ENCODE measurements at places on chromosomes 3 and 15. TPM values are rescaled to one million over a fixed set of nuclear protein-coding genes. Genes with fewer than 3 reads are reported as not detected.

DNA sequence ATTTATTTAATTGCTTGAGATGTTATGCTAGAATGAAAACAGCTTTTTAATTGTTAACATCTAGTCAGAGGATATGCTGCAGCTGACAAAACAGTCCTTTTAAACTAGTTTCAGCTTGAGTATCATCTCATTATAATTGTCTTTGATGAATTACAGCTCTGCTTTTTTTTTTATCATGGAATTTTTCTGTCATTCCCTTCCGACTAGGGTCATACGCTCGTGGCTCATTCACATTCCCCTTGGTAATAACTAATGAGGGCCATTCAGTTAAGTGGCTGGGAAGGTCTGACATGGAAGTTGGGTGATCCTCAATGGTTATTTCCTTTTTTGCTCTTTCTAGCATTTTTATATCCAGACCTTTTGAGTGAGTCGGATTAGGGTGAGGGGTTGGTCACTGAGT, 77.0 kb downstream of the PGPEP1L start:
- H3K36me3 ChIP-seq: peaks cover 8% of the 10 kb centered on the region
- no peak for DNase-seq
- no peak overlapping the region for H3K4me3 ChIP-seq
- no peak overlapping the region for H3K27ac ChIP-seq
- no peaks in the 10 kb centered on the region for H3K27me3 ChIP-seq
- no peaks in the 10 kb centered on the region for H3K4me1 ChIP-seq

GRCh38 chr3:81666502-81667121, 94.8 kb downstream of the GBE1 start:
- H3K27me3 ChIP-seq: no peaks in the 10 kb centered on the region
- no peak for DNase-seq
- H3K36me3 ChIP-seq: no peaks in the 10 kb centered on the region
- H3K4me1 ChIP-seq: no peaks in the 10 kb centered on the region
- H3K4me3 ChIP-seq: no peak overlapping the region
- H3K27ac ChIP-seq: no peak overlapping the region

Gene SERPINI2
- total RNA-seq: not detected

Gene EFHB
- 1.2 TPM for total RNA-seq

- peaks cover 6% of the 10 kb centered on the region for H3K4me1 ChIP-seq
- no peak overlapping the region for H3K27ac ChIP-seq
- no peak for DNase-seq
- H3K27me3 ChIP-seq: no peaks in the 10 kb centered on the region
- H3K4me3 ChIP-seq: no peak overlapping the region
- peaks cover 7% of the 10 kb centered on the region for H3K36me3 ChIP-seq
Observed at GRCh38 chr3:45647148-45647619, 42.0 kb upstream of the SACM1L start.

Gene TF
- total RNA-seq: 0.34 TPM

- DNase-seq: no peak
- H3K27me3 ChIP-seq: peaks cover 3% of the 10 kb centered on the region
- H3K4me3 ChIP-seq: no peak overlapping the region
Observed at GRCh38 chr15:24862726-24863521, 91.9 kb upstream of the SNRPN start.

Gene MYNN
- total RNA-seq: 20.6 TPM

DNA sequence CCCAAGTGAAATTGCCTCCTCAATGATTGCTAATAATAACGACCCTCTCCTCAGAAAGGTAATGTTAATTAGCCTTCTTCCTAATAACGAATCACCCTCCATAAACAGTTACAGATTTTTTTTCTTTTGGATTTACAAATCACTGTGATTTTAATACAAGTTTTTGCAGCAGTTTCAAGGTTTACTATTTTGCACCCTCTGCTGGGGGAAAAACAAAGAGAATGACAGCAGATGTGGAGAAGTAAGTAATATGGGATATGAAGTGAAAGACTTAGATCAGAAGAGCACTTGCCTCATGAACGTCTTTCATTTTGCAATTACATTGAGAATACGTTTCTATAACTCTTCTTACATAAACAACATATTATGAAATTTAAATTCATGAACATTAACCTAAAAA, 16.1 kb upstream of the CNTN3 start:
- no peaks in the 10 kb centered on the region for H3K36me3 ChIP-seq
- no peak overlapping the region for H3K4me3 ChIP-seq
- H3K27ac ChIP-seq: no peak overlapping the region
- H3K4me1 ChIP-seq: no peaks in the 10 kb centered on the region

DNA sequence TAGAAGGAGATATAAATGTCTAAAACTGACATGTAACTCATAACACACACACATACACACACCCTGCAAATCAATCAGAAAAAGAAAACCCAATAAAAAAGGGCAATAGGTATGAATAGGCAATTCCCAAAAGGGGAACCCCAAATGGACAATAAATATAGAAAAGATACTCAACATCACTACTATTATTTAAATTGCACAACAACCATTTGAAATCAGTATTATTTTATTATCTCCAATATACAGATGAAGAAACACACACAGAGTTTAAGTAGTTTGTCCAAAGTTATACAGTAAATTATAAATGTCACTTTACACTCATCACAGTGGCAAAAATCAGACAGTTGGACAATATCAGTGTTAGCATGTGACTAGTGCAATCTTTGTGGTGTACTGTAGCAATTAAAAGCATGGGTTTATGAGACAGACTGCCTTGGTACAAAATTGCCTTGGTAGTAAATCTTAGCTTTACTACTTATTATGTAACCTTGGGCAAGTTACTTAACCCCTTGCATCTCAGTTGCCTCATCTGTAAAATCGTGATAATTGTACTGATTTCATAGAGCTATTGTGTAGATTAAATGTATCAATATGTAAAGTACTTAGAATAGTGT, 3.4 kb upstream of the FSTL1 start:
- no peaks in the 10 kb centered on the region for H3K36me3 ChIP-seq
- DNase-seq: no peak
- H3K4me1 ChIP-seq: peaks cover 4% of the 10 kb centered on the region
- no peak overlapping the region for H3K4me3 ChIP-seq
- peaks cover 44% of the 10 kb centered on the region for H3K27me3 ChIP-seq

DNA sequence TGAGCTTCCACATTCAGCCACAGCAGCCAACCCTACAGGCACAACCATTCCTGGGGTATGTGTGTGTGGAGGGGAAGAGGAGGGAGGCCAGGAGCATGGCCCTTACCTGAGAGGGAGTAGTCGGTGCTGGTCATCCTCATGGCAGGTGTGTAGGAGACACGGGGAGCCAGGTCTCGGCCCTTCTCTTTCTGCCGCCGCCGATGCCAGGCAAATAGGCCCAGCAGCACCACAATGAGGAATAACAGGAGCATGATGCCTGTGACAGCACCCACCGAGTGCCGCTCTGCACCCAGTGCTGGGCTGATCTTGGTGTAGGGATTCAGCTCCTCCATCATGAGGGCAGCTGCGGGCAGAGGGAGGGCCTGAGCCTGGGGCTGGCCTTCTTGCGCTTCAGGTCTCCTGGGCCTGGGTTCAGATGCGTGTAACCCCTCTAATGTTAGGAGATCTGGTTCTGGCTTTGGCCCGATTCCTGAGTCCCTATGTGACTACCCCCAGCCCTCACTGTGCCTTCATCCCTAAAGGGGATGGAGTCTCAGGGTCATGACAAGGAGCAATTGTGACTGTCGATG, 44.4 kb downstream of the RAB11A start:
- no peak overlapping the region for H3K27ac ChIP-seq
- no peak overlapping the region for H3K4me3 ChIP-seq
- peaks cover 11% of the 10 kb centered on the region for H3K36me3 ChIP-seq

Gene CEMIP
- not detected for total RNA-seq

- DNase-seq: no peak
- no peaks in the 10 kb centered on the region for H3K27me3 ChIP-seq
- no peaks in the 10 kb centered on the region for H3K4me1 ChIP-seq
- no peak overlapping the region for H3K27ac ChIP-seq
- H3K4me3 ChIP-seq: no peak overlapping the region
Observed at GRCh38 chr15:69081310-69082004, 67.0 kb downstream of the NOX5 start.

DNA sequence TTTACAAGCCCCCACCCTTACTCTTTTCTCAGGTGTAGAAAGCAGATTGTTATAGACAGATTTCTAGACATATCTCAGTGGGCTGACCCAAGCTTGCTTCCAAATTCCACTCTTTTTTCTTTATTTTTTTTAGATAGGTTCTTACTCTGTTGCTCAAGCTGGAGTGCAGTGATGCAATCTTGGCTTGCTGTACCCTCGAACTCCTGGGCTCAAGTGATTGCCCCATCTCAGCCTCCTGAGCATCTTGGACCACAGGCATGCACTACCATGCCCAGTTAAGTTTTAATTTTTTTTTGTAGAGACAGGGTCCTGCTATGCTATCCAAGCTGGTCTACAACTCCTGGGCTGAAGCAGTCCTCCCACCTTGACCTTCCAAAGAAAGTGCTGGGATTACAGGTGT, 53.5 kb upstream of the ADAMTS9 start:
- no peaks in the 10 kb centered on the region for H3K36me3 ChIP-seq
- H3K4me1 ChIP-seq: no peaks in the 10 kb centered on the region
- no peak for DNase-seq
- no peaks in the 10 kb centered on the region for H3K27me3 ChIP-seq
- H3K27ac ChIP-seq: no peak overlapping the region

Gene GOLGA6L7
- not detected for total RNA-seq

DNA sequence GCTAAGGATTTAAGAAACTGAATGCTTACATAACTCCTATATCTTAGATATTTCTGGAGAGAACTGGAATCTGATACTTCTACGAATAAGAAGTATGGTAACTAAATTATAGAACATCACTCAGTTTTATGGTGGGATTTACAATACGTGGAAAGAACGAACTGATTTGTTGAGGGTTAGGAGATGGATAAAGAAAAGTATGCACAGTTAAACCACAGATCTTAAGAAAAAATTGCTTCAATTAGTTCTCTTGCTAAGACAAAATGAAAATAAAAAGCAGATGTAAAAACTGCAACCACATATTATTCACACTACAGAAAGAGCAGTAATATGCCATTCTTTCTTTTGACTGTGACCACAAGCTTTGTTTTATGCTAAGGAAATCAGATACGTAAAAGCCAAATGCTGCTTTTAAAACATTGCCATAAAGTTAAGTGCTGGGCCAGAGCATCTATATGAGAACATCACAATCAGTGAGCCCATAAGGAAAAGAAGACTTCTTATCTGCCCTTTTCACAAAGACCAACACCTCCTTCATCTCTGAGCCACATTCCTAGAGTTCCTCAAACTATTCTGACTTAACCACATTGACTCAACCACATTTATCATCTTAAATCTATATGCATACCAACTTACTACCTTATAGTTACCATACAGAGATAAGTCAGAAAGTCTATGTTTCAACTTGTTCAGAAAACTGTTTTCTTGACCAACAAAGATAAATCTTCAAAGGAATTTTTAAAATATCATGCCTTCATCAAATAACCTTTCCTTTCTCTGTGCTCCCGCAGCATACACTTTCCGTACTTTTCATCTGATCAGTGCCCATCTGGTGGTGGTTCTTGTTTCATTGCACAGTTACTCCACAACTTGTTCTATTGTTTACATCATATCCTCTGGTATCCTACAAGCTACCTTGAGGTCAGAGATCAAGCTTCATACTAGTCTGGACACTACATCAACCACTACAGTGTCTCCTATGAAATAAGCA, 61.7 kb downstream of the FSIP1 start:
- DNase-seq: no peak
- H3K4me3 ChIP-seq: no peak overlapping the region
- no peak overlapping the region for H3K27ac ChIP-seq
- no peaks in the 10 kb centered on the region for H3K27me3 ChIP-seq

- peaks cover 4% of the 10 kb centered on the region for H3K27me3 ChIP-seq
- no peak overlapping the region for H3K27ac ChIP-seq
- no peaks in the 10 kb centered on the region for H3K4me1 ChIP-seq
- H3K36me3 ChIP-seq: no peaks in the 10 kb centered on the region
Observed at GRCh38 chr15:66099950-66100671, 153.4 kb downstream of the MEGF11 start.

- no peaks in the 10 kb centered on the region for H3K27me3 ChIP-seq
- H3K36me3 ChIP-seq: no peaks in the 10 kb centered on the region
- H3K4me3 ChIP-seq: no peak overlapping the region
- DNase-seq: no peak
- no peaks in the 10 kb centered on the region for H3K4me1 ChIP-seq
- no peak overlapping the region for H3K27ac ChIP-seq
Observed at GRCh38 chr3:144270100-144270499, 298.5 kb downstream of the DIPK2A start.

Gene ZDHHC23
- total RNA-seq: 3.2 TPM

Gene LNP1
- 0.70 TPM for total RNA-seq

GRCh38 chr3:72887705-72888545, at the start of gene GXYLT2:
TSS of gene GXYLT2 (plus strand) at chr3:72888046. CDS start at chr3:72888234, 188 bp downstream.
- peak within 1 kb of the TSS; percentile 23 for H3K4me3 ChIP-seq
- peak; percentile 11 for DNase-seq
- H3K27me3 ChIP-seq: peaks cover 42% of the 10 kb centered on the region
- H3K27ac ChIP-seq: no peak within 1 kb of the TSS
- peaks cover 6% of the 10 kb centered on the region for H3K4me1 ChIP-seq
